ENCODE measurements at places on chromosomes 11 and 22.

DNA sequence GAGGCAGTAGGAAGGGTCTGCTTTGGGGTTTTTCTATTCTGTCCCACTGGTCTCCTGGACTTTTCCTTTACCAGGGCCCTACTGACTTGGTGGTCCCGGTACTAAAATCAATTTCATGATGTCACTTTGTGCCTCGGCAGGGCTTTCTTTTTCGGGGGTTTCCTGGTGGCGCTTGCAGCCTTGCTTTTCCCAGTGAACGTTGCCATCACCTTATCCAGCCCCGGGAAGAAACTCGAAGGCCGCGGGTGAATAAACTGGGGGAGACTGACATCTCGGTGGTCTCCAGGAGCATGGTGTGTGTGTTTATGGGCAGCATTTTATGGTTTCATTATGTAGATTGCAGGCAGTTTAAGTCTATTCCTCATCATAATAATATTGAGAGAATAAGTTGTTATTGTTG lies 84.4 kb downstream of the KCNQ1 start:
- no peak for DNase-seq

GRCh38 chr11:121671283-121672168 lies 218.8 kb upstream of the SORL1-AS1 start:
- no peak for DNase-seq

DNA sequence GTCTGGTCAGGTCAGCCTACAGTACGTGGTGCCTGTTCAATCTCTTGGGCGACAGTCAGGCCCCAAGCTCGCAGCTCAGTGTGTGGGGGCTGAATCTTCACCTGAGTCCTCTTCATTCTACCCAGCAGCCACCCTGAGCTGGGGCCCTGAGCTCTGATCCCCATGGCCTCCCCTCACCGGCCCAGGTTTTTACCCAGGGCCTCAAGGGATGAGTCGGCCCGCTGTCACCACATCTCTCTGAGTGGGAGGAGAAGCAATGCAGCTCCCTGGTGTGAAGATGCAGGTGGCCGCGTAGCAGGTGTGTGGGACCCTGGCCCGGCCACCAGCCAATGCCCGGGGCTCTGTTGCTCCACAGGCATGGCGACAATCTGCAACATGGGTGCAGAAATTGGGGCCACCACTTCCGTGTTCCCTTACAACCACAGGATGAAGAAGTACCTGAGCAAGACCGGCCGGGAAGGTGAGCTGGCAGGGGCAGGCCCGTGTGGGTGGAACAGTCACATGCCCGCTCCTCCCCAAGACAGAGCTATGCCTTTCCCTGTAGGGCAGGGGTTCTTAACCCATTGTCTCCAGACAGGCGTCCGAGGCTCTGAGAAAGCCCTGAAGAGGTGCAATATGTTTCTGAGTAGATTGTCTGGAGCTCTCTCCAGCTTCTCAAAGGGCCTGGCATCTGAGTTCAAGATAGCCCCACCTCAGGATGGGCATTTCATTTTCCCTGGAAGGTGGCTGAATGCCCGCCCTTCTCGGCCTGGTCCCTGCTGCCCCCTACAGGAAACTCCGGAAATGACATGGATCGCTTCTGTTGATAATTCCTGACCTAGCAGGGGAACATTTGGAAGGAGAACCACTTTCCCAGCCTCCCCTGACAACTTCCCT lies 26.9 kb downstream of the POLR3H start:
- no peak for DNase-seq

GRCh38 chr22:22520020-22520656 lies at the start of gene ZNF280A:
TSS of gene ZNF280A (minus strand) at chr22:22520270. CDS start at chr22:22515630, 4,640 bp downstream.
- no peak for DNase-seq

DNA sequence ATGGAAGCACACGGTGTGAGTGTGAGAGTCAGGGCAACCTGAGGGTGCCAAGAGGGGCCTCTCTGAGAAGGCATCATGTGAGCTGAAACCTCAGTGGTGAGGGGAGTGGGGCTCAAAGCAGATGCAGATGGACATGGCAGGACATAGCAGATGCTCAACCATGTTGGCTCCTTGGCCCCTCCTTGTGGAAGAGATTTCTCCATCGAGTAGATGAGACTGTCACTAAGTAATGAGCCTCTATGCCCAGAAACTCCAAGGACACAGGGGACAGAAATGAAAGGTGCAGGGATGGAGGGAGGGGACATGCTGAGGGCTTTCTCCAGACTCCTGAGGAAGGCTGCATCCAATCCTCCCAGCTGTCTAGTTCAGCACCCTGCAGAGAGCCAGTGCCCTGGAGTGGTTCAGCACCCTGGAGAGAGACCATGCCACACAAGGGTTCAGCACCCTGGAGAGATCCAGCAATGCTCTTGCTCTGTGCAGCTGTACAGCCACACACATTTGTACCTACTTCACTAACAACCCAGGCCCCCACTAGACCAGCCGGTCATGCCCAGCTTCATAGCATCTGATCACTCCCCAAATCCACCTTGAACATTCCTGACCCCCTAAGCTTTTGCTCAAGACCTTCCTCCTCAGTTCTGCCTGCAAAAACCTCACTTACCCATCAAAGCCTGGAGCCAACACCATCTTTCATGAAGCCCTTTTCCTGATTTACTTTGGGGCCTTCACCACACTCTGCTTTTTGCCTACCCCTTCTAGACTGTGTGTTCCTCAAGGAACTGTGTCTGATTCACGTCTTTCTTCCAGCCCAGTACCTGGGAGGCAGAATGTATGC lies 252.0 kb downstream of the CTTN start:
- DNase-seq = no peak

DNA sequence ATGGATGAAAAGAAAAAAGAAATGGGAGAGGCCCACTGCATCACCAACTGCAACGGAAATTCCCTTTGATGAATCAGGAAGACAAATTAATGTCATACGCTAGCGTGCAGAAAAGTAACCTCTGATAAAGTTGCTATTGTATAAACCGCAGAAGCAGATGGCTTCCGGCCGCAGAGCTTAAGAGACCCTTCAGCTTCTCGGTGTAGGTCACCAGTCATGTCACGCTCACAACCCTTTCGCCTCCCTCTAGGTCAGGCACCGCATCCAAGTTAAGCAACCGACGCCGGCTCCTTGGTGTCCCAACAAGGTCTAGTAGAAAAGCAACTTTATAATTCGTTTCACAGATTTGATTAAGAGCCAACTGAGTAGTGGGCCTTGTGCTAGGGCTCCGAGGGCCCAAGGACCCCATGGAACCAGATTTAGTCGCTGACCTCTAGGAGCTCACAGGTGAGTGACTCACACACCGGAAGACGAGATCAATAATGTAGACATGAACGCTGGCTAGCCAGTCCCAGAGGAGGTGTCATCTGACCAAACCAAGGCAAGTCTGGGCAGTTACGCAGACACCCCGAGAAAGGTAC lies 1.2 kb upstream of the ZFP91 start:
- DNase-seq = no peak

DNA sequence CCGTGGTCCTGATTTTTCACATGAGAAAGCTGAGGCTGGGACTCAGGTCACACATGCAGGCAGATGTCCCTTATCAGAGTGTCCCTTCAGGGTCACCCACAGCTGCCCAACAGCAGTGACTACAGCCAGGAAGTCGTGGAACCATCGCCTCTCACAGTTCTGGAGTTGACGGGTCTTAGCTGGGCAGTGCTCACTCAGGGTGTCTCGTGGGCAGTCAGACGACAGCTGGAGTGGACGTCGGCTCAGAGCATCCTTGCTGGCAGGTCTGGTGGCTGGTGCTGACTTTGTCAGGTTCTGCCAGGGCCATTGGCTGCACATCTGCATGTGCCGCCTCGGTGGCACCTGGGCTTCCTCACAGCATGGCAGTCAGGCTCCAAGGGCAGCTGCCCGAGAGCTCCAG lies 35.6 kb upstream of the TH start:
- DNase-seq = no peak

DNA sequence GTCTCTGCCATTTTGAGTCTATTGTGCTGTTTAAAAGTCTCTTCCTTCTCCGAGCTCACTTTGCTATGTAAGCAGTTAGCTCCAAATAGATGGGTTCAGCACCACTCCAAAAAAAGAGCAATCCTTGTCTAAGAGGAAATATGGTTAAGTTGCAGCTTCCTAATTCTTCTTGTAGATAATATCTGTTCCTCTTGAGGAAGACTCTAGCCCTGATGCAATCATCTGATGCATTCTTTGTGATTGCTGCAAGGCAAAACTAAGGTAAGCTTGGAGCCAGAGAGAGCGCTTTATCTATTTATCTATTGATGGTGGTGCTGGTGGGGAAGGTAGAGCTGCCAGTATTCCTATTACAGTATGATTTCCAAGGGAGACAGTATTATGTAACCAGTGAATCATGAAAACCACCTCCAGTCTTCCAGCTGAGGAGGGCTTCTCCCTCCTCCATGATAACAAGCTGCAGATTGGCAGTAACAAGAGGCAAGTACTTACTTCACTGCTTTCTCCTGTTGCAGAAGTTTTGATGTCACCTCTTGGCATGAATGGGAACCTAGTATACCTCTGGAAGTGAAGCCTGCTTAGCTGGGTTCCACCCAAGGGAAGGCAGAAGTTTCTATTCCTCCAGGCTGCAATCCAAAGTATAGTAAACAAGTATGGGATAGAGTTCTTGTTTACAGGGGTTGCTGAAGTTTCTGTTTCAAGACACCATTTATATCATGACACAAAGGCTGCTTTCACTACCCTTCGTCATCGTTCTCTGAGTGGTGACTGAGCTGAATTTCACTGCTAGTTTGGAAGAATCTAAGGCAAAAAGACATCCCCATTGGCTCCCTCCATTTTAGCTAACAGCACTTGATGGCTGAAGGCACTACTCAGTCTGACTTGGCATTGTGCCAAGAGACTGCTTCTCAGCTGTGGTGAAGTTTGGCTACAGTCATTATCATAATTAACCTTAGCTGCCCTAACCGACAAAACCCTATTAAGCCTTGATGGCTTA lies 49.7 kb downstream of the FDX1 start:
- DNase-seq = no peak

DNA sequence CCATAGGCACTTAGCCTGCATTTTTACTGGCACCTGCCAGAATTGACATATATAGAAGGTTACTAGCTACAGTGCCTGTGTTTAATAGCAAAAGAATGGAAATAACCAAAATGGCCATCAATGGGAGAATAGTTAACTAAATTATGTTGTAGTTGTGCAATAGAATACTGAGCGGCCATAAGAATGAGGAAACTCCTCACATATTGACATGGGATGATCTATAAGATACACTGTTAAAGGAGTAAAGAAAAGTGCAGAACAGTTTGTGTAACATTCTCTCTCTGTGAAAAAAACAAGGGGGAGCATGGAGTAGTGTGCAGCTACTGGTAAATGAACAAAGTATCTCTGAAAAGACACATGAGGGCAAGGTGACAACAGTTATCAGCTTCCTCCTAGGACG lies 21.5 kb downstream of the ARAP1 start:
- no peak for DNase-seq

DNA sequence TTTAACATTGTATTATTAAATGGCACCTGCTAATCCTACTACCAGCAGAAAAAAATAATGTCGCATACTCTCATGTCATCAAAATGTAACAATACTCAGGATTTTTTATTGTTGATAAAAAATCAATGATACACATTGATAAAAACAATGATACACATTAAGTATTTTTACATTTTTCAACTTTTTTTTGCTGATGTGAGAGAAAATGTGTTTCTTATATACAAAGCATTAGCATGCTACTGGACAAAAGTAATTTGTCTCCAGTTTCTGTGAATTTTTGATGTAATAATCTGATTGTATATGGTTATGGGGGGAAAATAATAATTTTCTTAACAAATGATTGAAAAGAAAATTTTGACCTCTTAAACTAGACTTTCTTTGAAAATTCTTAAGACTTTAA lies 1256.6 kb upstream of the CNTN5 start:
- DNase-seq = no peak

- no peak for DNase-seq
Observed at GRCh38 chr11:72672597-72673238, 1.5 kb downstream of the PDE2A start.

DNA sequence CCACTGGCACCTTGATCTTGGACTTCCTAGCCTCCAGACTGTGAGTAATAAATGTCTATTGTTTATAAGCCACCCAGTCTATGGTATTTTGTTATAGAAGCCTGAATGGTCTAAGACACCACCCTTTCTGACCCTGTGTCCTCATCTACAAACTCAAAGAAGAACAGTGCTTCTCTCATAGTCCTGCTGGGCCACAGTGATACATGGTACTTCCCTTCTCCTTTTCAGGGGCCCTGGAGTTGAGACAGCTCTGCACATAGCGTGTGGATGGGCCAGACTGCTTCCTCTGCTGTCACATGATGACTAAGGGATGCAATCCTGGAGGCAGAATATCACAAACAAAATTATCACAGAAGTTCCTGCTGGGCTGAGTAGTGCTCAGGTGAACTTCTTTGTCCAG lies 5.0 kb downstream of the KCNJ11 start:
- no peak for DNase-seq

- no peak for DNase-seq
Observed at GRCh38 chr22:49992921-49993648, 19.5 kb downstream of the IL17REL start.

GRCh38 chr11:99066618-99067317 lies 46.0 kb downstream of the CNTN5 start:
- no peak for DNase-seq

DNA sequence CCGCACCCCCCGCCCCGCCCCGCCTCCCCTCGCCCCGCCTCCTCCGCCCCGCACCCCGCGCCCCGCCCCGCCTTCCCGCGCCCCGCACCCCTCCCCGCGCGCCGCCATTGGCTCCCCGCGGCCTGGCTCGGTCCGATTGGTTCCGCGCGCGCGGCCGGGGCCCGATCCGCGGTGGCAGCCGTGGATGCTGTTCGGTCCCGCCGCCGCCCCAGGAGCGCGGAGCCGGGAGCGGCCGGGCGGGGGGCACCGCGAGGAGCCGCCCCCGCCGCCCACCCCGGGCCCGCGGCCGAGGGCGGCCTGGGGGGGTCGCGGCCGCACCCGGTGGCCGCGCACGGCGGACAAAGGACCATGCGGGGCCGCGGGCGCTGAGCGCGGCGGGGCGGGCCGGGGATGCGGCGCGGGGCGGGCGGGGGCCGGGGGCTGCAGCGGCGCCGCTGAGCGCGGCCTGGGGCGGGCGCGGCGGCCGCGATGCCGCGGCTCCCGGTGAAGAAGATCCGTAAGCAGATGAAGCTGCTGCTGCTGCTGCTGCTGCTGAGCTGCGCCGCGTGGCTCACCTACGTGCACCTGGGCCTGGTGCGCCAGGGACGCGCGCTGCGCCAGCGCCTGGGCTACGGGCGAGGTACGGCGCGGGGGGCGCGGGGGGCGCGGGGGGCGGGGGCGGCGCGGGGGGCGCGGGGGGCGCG lies at the start of gene B4GALNT4:
Gene B4GALNT4 (plus strand): TSS at position 164 of the 683 bp plus-strand sequence. CDS start 305 bp downstream, at position 469.
- no peak for DNase-seq

GRCh38 chr11:107040433-107041087 lies 22.3 kb upstream of the GUCY1A2 start:
- no peak for DNase-seq

GRCh38 chr22:29265929-29266328 lies 1.9 kb downstream of the RHBDD3 start:
- no peak for DNase-seq

- no peak for DNase-seq
Observed at GRCh38 chr11:65056999-65057398, 1.4 kb downstream of the NAALADL1 start.

GRCh38 chr11:46983598-46983997 lies 47.0 kb downstream of the CSTPP1 start:
- DNase-seq = no peak

GRCh38 chr11:69369210-69369825 lies 75.4 kb downstream of the MYEOV start:
- no peak for DNase-seq

- no peak for DNase-seq
Observed at GRCh38 chr11:130897262-130898182, 18.8 kb downstream of the SNX19 start.
